ENCODE measurements at places on chromosomes 13 and 19.
A peak's percentile ranks its signal among the peaks of the same experiment; 100 is the strongest.

- DNase-seq, result no peak
Observed at GRCh38 chr13:47917022-47917574, 84.0 kb downstream of the SUCLA2 start.

DNA sequence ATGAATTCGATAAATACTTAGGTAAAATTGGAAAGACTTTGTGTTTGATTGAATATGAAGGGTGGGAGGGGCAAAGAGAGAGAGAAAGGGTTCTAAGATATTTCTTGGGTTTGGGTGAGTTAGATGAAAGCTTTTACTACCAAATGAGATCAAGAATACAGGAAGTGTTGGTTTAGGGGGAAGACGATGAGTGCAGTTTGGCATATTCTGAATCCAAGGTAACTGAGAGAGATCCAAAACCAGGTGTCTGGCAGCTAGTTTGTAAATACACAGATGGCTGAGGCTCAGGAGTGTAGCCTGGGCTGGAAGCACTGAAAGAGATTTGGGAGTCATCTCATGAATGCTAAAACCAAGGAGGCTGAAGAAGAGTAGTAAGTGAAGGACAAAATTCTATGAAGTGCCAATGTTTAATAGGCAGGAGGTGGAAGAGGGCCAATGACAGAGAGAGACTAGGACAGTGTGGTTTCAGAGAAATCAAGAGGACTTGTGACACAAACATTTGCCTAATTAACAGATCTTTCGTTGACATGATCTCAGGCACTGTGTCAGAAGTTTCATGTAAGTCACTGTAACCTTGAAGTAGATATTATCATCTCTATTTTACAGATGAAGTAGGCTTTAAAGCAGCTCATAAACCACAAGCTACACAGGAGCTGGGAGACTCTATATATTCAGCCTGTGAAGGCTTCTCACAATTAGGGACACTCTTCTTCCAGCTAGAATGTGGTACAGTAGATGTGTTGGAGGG is 70.2 kb upstream of the ZDHHC20 start:
- no peak for DNase-seq

DNA sequence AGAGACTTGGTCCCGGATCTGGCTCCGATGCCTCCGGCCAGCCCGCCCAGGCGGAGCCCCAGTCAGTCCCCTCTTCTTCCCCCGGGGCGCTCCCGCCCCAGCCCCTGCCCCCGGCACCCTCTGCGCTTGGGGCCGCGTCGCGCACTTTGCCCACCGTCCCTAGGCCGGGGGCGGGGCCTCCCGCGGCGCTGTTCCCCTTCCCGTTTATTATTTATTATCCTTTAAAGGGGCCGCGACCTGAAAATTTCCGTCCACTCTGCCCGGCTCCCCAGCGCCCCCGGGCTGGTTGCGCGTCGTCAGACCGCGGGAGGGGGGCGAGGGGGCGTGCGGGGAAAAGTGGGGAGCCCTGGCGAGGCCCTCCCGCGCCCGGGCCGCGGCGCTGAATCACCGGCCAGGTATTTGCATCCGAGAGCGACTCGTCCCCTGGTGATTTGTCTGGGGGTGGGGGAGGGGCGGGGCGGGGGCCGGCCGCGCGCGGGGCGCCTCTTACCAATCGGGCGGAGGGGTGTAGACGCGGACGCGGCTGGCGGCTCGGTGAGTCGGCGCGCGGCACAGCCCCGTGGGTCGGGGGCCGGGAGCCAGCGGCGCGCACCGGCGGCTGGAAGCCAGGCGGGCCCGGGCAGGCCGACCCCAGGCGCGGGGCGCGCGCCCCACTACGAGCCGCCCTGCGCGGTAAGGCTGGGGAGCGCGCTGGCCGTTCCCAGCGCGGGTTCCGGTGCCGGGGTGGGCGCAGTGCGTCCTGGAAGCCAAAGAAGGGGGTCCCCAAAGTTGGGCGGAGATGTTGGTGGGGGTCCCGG is at the start of gene ARID3A:
ARID3A (plus strand) TSS at position 510 of the 797 bp plus-strand sequence. CDS start 3,494 bp downstream, outside the sequence.
- peak; percentile 70 for DNase-seq

DNA sequence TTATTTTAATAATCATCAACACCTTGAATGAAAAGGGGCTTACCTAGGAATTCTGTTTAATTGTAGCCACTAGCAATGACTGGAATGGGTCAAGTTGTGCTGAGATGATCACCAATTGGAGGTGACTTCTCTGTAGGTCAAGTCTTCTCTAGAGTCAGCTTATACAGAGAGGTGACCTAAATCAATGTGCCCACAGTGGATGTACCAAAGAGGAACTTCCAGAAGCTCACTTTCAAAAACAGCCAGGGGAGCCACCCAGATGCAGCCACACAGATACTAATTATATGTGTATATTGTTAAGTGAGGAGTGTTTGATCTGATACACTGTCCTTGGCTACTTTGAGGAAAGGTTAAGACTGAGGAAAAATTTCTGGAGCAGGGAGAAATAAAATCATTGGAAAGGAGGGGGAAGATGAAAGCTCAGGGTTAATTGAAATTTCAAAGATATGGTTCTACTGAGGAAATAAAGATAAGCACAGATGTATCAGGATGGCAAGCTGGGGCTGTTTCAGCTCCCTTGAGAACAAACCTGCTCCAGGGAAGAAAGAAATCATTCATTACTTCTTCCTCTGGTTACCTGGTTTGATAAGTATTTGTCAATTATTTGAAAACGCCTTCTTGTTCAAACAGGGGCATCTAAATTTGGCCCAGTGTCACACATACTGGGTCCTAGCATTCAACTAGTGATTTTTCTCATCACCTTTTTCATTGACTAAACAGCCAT is 5.1 kb downstream of the GPR183 start:
- no peak for DNase-seq

DNA sequence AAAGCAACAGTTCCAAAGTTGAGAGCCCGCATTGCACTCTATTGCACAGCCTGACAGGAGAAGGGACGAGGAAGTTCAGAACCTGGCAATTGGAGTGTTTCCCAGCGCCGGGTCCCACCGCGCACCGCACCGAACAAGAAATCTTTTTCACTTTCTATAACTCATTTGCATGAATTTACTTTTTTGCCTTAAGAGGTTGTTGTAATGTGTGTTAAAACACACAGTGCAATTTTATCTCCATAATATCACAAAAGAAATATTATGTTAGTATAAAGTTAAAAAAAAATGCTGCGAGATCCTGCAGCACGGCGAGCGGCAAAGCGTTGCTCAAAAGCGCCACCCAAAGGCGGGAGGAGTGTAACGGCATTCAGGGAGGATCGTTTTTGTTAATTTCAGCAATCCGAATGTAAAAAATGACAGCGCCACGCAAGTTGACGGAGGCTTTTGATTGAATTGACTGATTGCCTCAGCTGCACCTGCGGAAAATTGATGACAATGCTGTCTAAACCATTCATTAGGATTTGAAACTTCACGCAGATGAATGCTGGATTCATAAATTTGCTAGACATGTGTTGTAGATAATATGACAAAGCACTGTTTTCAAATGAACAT is 303.6 kb upstream of the ZNF507 start:
- no peak for DNase-seq

DNA sequence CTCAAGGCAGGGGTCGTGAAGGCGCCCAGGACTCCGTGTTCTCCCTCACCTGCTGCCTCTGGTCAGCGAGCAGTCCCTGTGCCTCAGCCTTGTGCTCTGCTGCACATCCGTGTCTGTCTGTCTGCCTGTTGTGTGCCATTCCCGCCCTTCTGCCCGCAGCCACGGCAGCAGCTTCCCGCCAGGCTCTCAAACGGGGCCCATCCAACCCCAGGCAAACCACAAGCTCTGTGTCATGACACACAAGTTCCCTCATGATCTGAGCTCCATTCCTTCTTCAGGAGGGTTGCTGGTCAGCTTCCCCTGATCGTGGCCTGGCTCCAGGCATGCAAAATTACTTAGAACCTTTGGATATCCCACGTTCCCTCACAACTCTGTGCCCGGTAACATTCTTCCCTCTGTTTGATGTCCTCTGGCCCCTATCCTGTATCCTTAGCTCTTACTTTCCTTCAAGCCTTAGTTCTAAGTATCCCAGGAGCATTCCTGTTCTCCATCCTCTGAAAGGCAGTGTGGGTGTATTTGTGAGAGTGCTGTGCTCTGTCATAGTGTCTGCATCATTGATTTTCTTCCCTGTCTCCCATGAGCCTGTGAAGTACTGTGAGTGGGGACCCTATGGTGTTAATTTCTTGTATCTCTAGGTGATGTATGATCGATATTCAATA is 3.2 kb downstream of the GPR183 start:
- peak; percentile 46 for DNase-seq

DNA sequence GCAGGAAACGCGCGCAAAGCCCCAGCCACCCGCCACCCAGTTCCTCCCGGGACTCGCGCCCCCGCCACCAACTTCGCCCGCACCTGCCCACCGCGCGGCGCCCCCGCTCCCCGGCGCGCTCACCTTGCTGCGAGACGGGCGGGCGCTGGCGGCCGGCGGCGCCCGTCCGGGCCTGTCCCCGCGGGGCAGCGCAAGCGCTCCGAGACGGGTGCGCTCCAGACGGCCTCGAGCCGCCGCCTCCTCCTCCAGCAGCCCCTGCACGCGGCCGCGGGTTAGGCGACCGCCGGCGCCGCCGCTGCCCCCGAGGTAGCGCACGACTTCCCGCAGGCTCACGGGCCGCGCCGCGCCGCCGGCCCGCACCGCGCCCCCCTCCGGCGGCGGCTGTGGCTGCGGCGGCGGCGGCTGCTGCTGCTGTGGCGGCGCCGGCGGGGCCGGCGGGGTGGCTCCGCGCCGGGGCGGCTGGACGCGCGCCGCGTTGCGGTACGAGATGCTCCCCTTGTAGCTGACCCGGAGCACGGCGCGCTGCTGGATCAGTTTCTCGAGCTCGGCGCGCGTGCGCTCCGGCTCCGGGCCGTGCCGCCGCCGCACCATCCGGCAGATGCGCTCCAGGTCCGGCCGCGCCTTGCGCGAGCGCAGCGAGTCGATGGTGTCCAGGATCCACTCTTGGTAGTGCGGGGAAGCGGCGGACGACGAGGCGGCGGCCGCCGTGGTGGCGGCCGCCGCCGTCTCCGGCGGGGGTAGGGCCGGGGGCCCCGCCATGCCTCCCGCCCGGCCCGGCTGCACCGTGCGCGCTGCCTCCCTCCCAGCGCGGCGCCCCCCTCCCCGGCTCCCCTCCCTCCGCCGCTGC is 666 bp downstream of the SAMD1 start:
- DNase-seq, result peak; percentile 45

GRCh38 chr19:30760014-30760413 is 387.8 kb downstream of the ZNF536 start:
- no peak for DNase-seq

GRCh38 chr13:46160065-46160464 is 21.9 kb downstream of the LCP1 start:
- no peak for DNase-seq

DNA sequence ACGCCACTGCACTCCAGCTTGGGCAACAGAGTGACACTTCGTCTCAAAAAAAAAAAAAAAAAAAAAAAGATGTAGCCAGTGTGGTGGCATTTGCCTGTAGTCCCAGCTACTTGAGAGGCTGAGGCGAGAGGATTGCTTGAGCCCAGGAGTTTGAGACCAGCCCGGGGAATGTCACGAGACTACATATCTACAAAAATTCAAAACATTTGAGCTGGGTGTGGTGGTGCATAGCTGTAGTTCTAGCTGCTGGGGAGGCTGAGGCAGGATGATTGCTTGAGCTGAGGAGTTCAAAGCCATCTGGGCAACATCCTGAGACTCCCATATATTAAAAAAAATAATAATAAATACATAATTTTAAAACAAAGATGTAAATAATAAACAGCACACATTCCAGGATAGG is 46.6 kb downstream of the SMARCA4 start:
- no peak for DNase-seq

GRCh38 chr13:101262306-101262705 is 154.0 kb downstream of the NALCN start:
- DNase-seq, result no peak

DNA sequence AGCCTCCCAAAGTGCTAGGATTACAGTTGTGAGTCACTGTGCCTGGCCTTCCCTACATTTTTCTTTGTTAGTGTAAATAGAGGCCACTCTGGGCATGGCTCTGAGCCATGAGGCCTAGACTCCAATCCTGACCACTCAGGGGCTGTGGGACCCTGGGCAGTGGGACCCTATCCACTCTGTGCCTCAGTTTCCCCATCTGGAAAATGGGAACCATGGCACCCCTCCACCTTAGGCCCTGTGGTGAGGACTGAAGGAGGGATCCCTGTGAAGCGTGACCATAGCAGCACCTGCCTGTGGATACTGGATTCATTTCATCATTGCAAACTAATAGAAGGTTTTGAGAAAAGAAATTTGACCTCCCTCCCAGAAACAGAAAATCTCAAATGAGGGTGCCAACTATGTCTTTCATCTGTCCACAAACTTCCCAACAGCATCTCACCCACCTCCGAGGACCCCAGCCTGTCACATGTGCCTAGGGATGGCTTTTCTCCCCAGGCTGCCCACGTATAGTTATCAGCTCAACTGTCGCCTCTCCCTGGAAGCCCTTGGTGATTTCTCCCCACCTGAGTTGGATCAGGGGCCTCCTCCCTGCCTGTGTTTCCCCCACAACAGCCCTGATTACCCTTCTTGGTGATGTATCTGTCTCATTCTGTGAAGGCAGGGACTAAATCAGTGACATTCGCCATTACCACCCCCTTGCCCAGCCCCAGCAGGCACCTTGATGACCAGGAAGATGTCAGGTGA is 5.6 kb downstream of the ANGPTL8 start:
- DNase-seq, result no peak

- DNase-seq, result no peak
Observed at GRCh38 chr13:33134213-33134612, 118.0 kb downstream of the KL start.

DNA sequence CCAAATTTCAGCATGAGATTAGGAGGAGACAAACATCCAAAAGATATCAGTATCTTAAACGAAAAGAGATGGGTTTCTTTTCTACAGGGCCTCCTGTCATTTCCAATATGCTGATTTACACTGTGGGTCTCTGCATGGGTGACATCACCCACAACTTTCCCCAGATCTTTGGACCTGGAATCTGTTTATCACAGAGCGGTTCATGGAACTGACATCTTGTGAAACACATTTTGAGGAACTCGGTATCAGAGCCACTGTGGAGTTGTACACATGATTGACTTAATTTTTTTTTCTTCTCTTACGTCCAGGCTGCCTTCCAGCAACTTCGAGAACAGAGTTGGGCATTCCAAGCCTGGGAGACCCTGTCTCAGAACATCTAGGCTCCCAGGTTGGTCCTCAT is 80.2 kb upstream of the SERP2 start:
- DNase-seq, result no peak

- no peak for DNase-seq
Observed at GRCh38 chr13:26987486-26988013, 184.1 kb downstream of the USP12 start.

Data from stimulated activated CD4-positive, alpha-beta T cell treated with anti-CD3 and anti-CD28 coated beads, Interleukin-4, amount 100 ng/mL, for 4 hours (primary cell).